ENCODE measurements at places on chromosomes 5 and 9.

DNA sequence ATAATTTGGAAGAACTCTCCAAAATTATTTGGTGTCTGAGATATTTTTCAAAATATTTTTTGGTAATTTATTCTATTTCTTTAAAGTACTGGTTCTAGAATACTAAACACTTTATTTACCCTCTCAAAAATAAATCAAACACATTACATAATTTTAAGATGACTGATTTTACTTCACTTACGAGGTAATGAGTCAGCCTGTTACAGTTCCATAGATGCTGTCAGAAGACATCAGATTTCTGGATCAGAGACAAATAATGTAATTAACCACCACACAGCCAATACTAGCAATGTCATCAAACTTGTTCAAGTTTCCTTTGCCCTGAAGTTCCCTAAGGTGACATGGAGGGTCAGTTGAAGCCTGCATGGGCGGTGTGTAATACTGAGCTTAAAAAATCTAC is 106.1 kb upstream of the CDH9 start:
- no peak for DNase-seq

DNA sequence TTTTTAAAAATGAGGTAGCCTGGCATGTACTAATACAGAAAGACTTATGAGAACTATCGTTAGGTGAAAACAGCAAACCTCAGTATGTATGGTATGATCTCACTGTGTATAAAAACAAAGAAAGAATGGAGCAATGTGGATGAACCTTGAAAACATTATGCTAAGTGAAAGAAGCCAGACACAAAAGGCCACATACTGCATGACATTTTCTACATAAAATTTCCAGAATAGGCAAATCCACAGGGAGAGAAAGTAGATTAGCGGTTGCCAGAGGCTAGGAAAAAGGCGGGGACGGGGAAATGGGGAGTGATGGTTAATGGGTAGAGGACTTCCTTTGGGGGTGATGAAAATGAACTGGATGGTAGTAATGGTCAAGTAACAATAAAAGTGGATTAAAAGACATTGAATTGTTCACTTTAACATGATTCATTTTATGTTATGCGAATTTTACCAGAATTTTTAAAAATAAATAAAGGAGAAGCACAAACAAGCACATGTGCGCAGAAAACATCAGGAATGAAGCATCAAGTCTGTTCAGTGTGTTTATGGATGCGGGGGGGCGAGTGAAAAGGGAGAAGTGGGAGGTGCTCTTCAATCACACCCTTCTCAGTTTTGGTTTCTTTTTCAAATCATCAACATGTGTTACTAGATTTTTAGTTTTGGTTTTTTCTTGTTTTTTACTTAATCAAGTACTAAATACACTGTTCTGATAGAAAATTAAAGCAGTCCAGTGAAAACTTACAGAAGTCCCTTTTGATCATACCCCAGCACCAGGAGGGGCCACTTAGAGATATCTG is 16.3 kb downstream of the ROR2 start:
- no peak for DNase-seq

DNA sequence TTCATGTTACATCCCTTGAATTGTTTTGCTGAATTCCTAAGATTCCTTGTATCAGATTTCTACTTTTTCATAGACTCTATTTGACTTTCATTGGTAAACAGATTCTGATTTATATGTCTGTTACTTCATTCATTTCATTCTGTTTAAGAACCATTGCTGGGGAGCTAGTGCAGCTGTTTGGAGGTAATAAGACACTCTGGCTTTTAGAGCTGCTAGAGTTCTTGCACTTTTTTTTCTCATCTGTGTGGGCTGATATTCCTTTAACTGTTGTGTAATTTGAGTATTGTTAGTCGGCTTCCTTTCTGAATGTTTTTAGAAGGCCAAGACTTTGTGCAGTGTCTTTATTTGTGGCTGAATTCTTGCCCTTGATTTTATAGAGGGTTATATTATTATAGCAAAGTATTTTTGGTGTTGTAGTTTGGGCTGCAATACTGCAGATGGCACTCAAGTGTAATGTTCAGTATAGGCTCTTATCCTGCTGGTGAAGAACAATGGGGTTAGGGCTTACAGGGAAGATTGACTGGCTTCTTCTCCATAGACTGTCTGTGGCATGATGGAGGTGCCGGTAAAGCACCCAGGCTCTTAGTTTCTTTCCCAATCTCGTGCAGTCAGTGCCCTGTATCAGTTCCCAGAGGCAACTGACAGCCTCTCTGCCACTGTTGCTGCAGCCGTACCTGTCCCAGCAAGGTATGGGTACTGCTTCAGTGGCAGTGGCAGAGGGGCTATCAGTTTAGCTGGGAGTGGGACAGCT is 162.2 kb downstream of the OXCT1 start:
- DNase-seq = no peak

DNA sequence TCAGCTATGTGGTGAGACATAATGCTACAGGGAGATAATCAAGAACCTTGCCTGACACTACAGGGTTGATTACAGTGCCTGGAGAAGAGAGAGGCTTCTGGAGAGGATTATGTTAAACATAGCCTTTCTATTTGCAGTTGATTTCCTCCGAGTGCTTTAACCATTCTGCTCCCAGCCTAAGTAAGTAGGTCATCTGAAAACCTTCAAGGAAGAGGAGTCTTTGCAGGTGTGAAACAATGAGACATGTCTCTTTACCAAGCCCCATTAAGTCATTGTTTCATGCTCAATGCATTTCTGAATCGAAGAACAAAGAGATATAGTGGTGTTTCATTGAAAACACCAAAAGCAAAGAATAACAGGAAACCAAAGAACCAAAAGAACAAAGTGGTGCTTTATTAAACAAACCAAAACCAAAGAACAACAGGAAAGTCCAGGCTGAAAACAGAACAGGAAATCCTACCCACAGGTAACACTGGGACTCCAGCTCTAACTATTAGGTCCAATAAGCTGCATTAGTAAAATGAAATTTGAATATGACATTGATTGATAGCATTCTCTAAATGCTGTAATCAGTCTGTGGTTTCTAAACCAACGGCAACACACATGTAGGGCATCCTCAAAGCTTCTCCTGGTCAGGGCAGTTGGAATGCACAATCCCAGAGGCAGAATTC is 113.3 kb upstream of the SPATA31D4 start:
- DNase-seq = no peak

- DNase-seq = no peak
These were observed 7.6 kb downstream of the TNIP1 start for GRCh38 chr5:151073280-151073679.

DNA sequence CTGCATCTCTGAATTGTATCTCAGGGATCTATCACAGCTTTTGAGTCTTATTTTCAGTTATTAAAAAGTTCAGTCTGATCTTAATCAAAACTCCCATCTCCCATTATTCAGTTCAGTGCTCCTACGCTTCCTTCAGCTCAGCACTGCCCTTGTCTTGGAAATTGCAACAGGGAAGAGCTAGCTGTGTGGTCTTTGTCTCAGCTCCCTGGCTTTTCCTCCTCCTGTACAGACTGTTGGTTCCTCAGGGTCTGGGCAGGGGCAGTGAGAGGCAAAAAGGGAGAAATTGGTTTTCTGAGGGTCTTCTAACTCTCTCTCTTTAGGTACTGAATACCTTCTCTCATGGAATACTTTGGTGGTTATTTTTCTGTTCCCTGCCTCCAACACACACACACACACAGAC is 48.2 kb downstream of the PDE8B start:
- DNase-seq = no peak

GRCh38 chr9:95605101-95605500 is 88.3 kb upstream of the PTCH1 start:
- no peak for DNase-seq

DNA sequence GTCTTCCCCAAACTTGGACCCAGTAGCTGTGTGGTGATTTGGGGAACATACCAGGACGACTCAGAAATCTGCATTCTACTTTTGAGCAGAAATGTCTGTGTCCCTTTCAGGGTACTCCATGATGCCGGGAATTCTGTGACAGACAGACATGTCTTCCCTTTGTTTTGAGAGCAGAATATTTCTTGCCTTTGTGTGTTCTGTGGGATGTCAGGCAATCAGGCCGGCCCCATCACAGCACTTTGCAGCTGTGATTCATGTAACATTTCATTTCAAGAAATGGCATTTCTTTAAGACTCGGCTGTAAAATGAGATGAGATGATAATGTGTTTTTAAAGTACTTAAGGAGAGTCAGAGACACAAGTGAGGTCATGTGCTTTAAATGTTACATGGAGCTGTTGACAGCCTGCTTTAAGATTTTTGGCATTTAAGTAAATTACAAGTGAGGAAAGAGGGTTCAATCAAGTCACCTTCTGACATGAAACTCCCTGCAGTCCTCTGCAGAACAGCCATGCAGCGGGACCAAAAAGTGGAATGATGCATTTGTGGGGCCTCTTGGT is 98.7 kb downstream of the SLC28A3 start:
- no peak for DNase-seq

- DNase-seq = no peak
These were observed 108.2 kb downstream of the MPDZ start for GRCh38 chr9:13171261-13171660.

DNA sequence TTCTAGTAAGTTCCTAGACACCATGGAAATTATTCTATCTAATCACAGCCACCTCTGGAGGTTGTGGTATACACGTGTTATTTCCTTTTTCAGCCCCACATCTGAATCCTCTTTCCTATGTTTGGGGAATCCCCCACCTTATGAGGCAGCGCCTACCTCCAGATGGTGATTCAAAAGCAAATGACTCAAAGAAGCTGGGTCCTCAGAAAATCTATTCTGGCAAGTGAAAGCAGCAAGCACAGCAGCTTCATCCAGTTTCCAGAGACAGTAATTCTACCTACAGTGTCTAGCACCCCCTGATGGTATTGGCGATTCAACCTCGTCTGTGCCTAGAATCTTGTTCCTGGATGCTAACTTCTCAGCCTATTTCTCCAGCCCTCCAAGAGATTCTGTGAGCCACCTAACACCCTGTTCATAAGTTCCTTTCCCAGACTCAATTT is 43.0 kb downstream of the STRBP start:
- DNase-seq = peak; percentile 19

DNA sequence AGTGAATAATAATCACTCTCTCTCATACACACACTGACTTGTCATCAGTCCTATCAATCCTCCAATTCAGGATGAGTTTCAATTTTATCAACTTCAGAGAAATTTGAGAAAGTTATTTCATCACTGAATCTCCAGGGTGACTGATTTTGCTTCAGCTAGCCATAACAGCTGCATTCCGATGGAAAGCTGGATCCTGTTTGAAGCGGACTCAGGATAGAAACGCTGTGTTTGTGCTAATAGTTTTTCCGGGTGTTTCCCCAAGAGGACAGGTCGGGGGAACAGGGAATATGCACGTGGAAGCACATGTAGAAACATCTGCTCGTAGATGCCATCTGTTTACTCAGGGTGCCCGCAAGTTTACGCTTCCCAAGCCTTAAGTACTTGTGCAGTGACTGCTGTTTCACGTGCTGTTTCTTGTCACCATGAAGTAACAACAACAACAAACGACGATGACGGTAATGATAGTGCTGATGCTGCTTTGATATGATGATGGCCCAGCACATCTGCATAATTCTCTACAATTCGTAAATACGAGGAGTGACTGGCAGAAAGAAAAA is 263.7 kb upstream of the DAPK1 start:
- no peak for DNase-seq

GRCh38 chr9:128215491-128216409 is 12.6 kb downstream of the DNM1 start:
- no peak for DNase-seq

DNA sequence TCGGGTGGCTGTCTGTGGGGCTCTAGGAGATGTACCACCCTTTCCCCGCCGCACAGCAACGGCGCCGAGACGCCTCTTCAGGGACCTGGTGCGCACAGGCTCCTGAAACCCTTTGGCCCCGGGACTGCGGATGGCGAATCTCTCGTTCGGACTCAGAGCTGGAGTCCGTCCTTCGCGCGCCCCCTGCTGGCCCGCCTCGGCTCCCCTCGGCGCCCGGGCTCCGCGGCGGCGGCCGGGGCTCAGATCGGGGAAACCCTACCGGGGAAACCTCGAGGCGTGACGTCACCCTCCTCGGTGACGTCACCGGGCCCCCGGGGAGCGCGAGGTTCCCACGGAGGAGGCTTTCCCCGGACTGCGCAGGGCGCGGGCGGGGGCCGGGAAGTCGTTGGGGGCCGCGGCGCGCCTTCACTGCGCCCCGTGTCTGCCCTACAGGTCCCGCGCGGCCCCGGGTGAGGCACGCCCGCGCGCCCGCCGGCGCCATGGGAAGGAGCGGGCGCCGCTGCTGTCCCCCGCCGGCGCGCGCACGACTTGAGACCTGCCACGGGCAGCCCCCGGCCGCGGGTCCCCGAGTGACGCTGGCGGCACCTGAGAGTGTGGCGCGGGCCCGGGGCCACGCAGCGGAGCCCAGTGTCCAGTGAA is 7.9 kb downstream of the PRR7 start:
- DNase-seq = peak; percentile 99

DNA sequence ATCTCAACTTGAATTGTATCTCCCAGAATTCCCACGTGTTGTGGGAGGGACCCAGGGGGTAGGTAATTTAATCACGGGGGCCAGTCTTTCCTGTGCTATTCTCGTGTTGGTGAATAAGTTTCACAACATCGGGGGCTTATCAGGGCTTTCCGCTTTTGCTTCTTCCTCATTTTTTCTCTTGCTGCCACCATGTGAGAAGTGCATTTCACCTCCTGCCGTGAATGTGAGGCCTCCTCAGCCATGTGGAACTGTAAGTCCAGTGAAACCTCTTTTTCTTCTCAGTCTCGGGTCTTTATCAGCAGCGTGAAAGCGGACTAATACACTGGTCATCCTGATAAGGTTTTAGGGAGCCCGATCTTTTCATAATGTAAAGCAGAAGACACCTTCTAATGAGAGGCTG is 687.0 kb upstream of the FTMT start:
- DNase-seq = no peak

- no peak for DNase-seq
These were observed 39.5 kb downstream of the TXNDC8 start for GRCh38 chr9:110298043-110298605.

DNA sequence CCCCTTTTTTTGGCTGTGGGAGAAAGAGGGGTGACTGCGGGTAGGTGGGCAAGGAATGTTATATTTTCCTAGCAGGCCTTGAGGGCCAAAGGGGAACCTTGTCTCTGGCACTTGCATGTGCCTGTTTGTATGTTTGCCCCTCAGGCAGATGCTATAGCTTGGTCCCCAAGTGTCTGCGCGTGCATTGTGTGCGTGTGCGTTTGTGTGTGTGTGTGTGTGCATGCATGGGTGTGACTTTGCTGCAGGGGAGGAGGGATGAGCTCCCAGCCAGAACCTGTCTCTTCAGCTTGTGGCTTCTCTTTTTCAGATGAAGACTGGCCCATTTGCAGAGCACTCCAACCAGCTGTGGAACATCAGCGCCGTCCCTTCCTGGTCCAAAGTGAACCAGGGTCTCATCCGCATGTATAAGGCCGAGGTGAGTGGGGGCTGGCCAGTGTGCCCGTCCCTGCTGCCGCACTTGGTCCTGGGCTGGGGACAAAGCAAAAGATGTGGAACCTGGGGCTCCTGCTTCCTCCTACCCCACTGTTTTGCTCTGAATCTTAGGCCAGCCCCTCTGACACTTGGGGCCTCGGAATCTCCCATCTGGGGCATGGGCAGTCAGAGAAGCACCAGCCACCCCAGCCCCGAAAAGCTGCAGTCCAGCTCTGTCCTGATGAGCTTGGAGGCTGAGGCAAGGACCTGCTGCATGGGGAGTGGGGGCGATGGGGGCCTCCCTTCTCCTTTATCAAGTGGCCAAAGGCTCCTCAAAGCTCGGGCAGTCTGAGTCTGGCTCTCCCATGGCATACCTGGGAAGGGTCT is 31.1 kb downstream of the PTPA start:
- DNase-seq = no peak
